ENCODE measurements at places on chromosomes 1 and 21.

DNA sequence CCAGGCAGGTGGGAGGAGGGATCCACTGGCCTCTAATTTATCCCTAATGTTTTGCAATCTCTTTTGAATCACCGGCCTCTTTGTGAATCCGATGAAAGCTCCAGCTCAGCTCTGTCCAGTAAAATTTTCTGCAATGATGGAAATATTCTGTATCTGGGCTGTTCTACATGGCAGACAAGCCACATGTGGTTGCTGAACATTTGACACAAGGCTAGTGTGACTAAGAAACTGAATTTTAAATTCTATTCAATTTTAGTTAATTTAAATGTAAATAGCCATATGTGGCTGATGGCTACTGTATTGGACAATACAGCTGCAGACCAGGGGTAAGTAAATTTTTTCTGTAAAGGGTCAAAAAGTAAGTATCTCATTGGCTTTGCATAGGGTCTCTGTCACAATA, 135.1 kb downstream of the CSMD2 start:
- DNase-seq, result no peak

DNA sequence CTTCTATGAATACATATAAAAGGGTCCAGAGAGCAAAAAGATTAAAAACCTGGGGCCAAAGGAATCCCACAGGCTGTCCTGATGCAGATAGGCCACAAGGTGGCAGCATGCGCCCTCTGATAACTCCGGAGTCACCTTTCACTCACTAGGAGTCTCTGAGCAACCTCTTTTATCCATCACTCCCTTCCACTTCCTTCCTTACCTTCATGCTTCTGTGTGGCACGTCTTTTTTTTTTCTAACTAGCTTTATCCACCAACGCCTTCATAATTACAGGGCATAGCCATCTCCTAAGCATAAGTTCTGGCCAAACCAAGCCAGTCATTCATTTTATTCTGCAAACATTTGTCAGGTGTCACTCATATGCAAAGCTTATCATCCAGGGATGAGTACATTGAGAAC, 3.9 kb upstream of the PGLYRP4 start:
- DNase-seq, result peak; percentile 34

- peak; percentile 79 for DNase-seq
Measured at GRCh38 chr1:62882201-62883104, 98.5 kb downstream of the ATG4C start.

DNA sequence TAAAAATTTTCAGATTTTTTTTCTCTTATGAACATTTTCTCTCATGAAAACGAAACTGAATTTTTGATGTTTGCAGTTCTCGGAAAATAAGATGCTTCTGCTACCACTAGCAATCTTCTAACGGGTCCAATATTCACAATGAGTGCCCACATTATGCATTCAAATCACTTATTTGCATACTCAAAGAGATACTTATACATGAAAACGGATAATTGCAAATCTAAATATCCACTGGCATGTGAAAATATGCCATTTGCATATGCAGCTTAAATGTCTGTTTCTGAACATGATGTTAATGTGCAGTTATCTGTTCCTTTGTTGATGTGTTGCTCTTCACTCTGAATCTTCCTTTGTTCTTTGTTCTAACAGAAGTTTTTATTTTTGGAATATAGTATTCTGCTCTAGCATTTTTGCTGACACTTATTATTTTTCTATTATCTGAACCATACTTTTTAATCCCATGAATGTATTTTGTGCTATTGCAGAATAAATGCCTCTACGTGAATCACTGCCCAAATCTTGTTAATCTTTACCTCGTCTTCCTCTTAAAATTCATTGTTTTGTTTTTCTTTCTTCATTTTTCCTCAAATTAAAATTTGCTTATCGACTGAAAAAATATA, 259.4 kb upstream of the BRINP3 start:
- DNase-seq, result no peak

DNA sequence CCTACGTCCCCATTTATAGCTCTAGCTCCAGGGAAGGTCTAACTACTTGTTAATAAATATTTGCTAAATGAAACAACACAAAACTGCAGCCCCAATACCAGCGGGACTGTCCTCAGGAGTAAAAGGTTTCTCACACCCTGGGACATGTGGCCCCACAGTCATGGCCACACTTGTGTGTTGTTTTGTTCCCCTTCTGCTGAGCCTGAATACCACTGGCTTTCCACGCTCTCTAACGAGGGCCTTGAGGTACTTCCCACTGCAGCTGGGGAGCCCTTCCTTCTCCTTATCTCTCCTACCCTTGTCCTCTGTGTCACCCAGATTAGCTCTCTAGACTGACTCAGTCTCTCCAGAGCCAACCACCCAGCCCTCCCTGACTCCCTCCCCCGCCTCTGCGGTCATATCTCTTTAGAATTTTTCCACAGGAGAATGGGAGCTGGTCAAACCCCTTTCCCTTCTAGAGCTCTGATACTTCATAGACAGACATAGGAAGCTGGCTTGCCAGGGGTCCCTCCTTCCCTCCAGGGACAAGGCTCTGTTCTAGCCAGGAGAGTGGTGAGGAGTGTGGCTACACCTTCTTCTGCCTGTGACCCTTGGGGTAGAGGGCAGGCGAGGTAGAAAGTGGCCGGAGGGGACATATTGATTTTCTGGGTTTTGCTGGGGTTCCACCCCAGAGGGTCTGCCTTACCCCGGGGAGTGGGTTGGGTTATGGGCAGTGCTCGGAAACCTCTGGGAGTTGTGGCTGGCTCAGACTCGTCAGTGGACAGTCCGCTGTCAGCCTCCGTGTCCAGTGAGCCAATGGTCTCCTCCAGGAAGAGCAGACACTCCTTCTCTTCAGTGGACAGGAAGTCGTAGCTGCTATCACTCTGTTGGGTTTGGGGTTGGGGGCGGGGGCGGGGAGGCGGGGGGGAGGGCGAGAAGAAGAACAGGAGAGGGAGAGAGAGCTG, 8.1 kb downstream of the C1orf116 start:
- no peak for DNase-seq

- no peak for DNase-seq
Measured at GRCh38 chr1:85862456-85862855, 154.2 kb upstream of the ZNHIT6 start.

DNA sequence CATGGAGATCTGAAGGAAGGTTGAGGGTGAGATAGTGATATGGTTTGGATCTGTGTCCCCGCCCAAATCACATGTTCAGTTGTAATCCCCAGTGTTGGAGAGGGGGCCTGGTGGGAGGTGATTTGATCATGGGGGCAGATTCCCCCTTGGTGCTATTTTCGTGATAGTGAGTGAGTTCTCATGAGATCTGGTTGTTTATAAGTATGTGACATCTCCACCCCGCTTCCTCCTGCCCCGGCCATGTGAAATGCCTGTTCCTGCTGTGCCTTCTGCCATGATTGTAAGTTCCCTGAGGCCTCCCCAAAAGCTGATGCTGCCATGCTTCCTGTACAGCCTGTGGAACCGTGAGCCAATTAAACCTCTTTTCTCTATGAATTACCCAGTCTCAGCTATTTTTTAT, 451.9 kb upstream of the VAMP3 start:
- no peak for DNase-seq

GRCh38 chr1:195577748-195578147, 1030.5 kb downstream of the KCNT2 start:
- DNase-seq, result no peak

DNA sequence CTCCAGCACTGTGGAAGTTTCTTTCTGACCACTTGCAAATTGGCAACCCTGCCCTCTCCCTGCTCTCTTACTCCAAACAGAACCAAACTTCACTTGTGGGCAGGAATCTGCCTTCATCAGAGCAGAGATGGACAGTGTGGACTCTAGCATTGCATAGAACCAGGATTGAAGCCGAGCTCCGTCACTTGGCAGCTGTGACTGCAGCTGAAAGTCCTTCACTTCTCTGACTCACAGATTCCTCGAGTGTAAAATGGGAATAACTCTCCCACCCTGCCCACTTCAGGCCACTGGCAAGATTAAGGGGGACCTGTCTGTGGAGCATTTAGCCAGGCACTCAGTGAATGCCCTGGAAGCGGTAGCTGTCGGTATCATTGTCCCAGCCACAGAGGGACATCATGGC, 75.7 kb upstream of the ZBTB40 start:
- DNase-seq, result no peak

GRCh38 chr21:29958551-29958950, 18.8 kb upstream of the GRIK1 start:
- DNase-seq, result no peak

DNA sequence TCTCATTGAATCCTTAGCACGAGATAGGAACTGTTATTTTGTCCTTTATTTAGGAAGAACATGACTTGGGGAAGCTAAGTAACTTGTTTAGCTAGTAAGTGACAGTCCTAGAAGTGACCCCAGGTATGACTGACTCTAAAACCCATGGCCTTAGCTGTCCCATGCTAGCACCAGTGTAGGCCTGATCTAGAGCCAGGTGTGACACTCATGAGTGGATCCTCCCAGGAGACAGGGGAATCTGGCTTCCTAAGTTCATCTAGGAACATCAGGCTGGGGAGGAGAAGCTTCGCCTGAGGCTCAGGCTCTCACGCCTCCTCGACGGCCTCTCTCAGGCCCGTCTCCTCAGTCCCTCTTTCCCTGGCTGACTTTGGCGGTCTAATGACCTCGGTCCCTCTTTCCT, 31.2 kb downstream of the CD48 start:
- no peak for DNase-seq

DNA sequence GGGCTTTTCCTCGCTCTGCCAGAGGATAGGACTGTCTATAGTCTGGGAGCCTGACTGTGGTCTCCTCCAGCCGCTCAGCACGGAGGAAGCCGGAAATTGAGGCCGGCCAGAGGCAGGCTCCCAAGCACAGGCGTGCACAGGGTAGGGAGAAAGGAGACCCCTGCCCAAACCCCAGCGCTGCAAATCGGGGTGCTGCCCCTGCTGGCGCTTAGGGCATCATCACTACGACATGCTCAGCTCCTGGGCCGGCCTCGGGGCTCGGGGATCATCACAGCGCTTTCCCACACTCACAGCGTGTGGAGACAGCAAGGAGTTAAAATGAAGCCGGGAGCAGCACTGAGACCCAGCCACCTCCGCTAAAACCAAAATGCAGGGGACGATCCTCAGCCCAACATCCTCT, 62.8 kb upstream of the ARHGEF16 start:
- no peak for DNase-seq

- DNase-seq, result no peak
Measured at GRCh38 chr1:46903481-46903880, 37.8 kb downstream of the CYP4A11 start.

- no peak for DNase-seq
Measured at GRCh38 chr1:183609313-183609712, 19.1 kb upstream of the NCF2 start.

DNA sequence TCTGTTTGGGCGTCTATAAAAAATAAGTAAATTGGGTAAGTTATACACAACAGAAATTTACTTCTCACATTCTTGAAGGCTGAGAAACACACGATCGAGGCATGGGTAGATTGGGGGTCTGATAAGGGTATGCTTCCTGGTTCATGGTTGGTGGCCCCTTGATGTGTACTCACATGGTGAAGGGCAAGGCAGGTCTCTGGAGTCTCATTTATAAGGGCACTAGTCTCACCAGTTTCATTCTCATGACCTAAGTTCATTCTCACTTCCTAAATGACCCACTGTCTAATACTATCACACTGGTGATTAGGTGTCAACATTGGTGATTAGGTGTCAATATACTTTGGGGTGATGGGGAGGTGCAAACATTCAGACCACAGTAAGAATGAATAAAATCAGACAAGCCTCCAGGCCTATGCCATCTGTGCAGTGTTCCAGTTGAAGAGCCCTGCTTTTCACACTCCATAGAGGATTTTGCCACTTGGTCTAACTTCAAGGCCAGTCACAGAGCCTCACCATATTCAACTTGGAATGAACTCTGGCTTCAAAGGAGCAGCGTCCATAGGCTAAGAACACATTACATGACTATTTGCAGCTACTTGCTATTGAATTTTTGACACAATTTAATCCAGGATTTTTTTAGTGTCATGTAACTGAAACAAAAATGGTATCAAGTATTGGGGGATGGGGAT, 2.5 kb upstream of the GBP4 start:
- no peak for DNase-seq

GRCh38 chr1:45014321-45015028, 2.4 kb downstream of the UROD start:
- peak; percentile 31 for DNase-seq

DNA sequence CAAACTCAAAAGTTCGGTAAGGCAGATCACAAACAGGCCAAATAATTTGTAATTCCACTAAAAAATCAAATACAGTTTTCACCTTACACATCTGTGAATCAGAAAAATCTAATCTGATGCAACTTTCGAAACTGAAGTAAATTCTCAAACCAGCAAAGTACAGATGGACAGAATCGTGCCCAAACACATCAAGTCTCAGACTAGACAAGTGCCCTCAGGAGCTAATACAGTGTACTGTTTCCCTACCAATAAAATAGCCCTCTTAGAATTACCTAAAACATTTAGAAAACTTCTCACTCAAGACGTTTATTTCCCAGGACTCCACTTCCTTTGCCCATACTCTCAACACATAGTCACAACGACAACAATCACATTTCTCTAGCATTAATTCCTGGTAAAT, 134.2 kb downstream of the SMYD2 start:
- DNase-seq, result no peak

DNA sequence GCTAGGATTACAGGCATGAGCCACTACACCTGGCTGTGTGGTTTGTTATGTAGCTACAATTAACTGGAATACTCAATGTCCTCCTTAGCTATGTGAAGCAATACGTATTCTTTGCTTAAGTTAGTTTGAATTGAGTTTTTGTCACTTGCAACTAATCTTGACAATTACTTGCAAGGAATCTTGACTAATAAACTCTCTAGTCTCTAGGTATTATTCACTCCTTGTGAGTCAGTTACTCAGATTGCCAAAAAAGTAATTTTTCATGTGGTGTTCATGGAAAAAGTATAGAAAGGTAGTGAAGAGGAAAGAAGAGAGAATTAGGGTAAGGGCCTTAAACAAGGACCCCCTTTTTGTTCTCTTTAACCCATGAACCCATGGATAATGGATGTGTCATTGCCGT, 7.6 kb upstream of the SNX27 start:
- DNase-seq, result no peak

DNA sequence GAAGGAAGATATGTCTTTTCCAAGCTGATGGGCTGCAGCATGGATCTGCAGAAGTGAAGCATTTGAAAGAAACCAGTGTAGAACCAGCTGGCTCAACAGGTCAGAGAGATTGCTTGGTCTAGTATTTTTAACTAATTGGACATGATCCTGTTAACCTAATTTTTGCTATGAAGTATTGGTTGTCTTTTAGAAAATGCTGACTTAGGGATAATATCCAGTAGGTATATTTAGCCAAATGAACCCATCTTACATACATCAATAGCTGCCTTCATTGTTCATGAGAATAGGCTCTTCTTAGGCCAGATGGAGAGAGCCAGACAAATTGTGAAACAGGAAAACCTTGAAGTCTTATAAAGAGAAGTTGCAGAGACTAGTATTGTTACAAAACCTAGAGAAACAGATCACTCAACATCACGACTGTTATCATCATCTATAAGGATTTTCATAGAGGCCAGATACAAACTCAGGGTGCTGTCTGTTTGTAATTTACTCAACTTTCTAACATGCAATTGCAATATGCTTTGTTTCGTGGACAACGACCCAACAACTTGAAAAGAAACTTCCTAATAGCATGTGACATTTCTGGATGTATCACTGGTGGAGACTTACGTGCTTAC, 148.2 kb downstream of the DISC1 start:
- DNase-seq, result no peak

Data from DMS 273 treated with DMSO at 0.1 percent for 48 hours (cell line).